Activated naive CD4-positive, alpha-beta T cell treated with anti-CD3 and anti-CD28 coated beads, Interleukin-2, amount 10 ng/mL, durations not matched to agents 7 days and 5 days (primary cell): ENCODE measurements at places on chromosomes 12 and 14.

- no peak for DNase-seq
Measured at GRCh38 chr14:61866932-61867920, 105.0 kb downstream of the SNAPC1 start.

DNA sequence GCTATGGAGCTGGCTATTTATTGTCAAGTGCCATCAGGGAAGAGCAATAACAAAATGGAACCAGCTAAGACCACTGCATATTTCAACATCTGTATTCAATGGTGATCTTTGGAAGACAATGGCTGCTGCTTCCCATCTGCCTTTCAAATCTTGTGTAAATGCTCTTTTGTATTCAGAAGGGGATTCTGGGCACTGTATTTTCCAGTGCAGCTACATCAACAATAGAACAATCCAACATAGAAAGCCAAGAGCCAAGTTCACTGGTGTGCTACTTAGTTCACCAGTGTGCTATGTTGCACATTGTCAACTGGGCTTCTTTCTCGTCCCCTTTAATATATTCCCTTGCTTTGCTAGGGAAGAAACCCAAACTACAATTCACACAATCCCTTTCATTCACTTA, 128.8 kb upstream of the OR4E1 start:
- no peak for DNase-seq

- DNase-seq, result no peak
Measured at GRCh38 chr12:89781156-89781555, 72.5 kb upstream of the ATP2B1 start.

GRCh38 chr12:70948236-70948975, 27.9 kb upstream of the PTPRR start:
- DNase-seq, result no peak

- DNase-seq, result no peak
Measured at GRCh38 chr14:52263190-52263589, 4.3 kb upstream of the PTGDR start.
